ENCODE measurements at places on chromosomes 11 and 22.

- DNase-seq = no peak
Observed at GRCh38 chr11:46554213-46555147, 39.3 kb downstream of the AMBRA1 start.

GRCh38 chr22:39815932-39816331 lies 77.6 kb downstream of the ENTHD1 start:
- no peak for DNase-seq

DNA sequence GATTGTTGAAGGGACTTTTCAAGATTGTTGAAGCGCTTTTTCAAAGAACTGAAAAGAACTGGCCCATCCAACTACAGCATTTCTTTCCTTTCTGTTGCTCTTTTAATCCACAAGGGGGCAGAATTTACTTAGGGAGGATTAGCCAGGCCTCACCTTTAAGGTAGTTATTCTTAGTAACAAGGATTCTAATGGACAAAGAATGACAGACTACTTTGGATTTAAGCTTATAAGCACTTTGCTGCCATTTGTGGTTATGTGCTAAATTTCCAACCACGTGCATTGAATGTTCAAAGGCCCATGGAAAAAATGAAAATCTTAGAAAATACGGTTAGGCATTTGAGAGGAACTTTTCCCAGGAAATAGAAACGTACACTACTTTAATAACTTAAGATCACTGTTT lies 49.5 kb upstream of the HSPA8 start:
- no peak for DNase-seq

GRCh38 chr11:17411418-17411817 lies 23.0 kb upstream of the KCNJ11 start:
- DNase-seq = no peak

DNA sequence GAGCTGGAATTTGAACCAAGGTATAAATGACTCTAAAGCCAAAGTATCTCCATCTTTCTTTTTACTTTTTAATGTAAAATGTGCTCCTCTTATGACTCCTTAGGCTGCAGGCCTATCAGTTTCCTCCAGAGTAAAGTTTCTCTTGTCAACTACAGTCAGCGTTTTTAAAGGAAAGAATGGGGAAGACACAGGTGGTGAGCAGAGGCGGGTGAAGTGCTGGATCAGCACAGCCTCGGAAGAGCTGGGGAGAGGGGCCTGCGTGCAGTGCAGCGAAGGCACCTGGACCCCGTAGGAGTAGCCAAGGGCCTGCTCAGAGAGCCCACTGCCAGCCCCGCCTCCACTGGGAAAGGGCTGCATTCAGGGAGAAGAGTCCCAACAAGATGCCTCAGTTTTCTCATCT lies 48.8 kb upstream of the ALX4 start:
- no peak for DNase-seq

DNA sequence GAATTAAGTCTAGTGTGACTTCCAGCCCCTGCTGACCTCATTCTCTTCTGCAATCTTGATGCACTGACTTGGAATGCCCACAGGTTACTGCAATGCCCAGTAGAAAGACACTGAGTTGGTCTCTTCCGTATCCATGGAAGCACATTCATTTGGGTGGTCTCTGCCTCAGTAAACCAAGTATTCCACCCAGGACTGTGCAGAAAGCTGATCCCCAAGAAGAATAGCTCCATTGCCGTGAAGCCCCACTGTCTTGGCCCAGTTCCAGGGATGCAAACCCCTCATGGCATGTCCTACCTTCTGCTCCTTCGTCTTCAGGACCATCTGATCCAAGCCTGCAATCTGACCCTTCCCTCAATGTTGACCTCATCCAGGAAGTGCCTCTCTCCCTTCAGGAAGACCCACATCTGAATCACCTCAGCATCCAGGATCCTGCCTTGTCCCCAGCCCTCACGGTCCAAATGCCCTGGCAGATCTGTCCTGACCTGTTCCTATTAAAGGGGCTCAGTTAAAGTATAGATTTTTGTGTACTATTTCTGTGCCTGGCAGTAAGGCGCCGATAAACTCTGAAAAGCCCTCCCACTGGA lies 425.8 kb downstream of the SOX6 start:
- no peak for DNase-seq

DNA sequence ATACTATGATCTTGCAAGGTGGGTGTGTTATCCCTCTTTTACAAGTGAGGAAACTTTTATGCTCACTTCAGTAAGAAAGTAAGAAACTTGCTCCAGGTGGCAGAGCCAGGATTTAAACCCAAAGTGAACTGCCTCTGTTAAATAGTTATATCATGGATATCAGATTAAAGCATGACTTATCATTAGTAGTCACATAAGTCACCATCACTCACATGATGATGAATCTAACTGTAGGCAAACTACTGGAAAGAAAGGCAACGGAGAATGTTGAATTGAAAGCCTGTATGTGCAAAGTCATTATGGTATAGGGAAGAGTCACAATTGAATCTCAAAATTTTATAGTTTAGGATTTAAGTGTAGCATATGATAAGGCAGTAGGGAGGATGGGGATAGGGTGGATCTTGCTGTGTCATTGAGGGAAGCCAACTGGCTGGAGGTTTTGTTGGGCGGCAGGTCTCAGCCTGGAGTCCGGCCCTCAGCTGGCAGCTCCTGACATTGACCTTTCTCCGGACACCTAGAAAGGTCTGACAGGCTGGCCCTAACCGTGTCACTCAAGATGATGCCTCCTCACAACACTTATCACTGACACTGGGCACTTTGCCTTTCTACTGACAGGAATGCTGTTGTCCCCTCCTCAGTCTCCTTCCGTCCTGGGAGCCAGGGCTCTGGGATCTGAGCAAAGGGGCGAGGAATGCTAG lies 98.3 kb downstream of the EMSY start:
- DNase-seq = no peak
